ENCODE measurements at places on chromosomes 12 and 14. TPM values are rescaled to one million over a fixed set of nuclear protein-coding genes. Genes with fewer than 3 reads are reported as not detected.

Gene SLC6A15
- 71.4 TPM for total RNA-seq

Gene SLC4A8
- 27.6 TPM for total RNA-seq

Gene KCNK10
- 1.3 TPM for total RNA-seq

Gene B3GNT4
- total RNA-seq = 0.88 TPM

Gene G2E3
- 54.6 TPM for total RNA-seq
